ENCODE measurements at places on chromosomes 1 and 21.

- no peak for DNase-seq
These were observed 171.3 kb upstream of the NRIP1 start for GRCh38 chr21:15236111-15236510.

- DNase-seq: no peak
These were observed 24.2 kb upstream of the SLFNL1 start for GRCh38 chr1:41045740-41046139.

- DNase-seq: no peak
These were observed 511.8 kb upstream of the USP24 start for GRCh38 chr1:55726994-55727393.

DNA sequence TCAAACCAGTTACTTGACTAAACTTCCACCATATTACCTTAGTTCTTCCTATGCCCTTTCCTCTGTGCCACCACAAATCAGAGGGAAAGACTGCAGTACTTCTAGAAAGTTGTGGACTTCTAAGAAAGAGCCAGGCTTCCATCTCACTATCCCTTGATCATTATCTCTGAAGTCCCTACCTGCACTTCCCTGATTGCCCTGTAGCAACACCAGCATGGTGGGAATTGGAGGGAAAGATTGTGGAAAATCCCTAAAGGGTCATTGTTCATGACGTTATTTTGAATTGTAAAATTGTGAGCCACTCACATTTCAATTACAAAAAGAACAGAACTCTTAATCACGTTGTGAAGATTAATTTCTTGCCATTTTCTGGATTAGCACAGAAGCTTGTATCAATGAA, 23.4 kb upstream of the KIAA1614 start:
- no peak for DNase-seq

- peak; percentile 88 for DNase-seq
These were observed at the start of gene VPS72 for GRCh38 chr1:151189637-151190445. Gene VPS72 (minus strand): TSS chr1:151190197. CDS start chr1:151190121, 76 bp downstream.

DNA sequence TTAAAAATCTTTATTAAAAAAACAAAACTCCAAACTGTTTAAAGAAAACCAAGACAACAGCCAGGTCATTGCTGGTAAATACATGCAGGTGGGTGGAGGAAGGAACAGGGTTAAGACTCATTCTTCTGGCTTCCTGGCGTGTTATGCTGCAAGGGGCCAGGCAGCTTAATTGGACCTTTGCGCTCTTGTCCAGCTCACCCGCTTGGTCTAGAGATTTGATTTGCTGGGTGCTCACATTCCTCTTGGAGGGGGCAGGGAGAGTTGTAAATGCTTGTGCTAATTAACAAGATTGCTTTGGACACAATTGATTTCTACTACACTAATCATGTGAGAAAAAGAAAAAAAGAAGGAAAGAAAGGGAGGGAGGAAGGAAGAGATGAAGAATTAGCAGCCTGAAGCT, 10.5 kb downstream of the CEP104 start:
- DNase-seq: no peak

DNA sequence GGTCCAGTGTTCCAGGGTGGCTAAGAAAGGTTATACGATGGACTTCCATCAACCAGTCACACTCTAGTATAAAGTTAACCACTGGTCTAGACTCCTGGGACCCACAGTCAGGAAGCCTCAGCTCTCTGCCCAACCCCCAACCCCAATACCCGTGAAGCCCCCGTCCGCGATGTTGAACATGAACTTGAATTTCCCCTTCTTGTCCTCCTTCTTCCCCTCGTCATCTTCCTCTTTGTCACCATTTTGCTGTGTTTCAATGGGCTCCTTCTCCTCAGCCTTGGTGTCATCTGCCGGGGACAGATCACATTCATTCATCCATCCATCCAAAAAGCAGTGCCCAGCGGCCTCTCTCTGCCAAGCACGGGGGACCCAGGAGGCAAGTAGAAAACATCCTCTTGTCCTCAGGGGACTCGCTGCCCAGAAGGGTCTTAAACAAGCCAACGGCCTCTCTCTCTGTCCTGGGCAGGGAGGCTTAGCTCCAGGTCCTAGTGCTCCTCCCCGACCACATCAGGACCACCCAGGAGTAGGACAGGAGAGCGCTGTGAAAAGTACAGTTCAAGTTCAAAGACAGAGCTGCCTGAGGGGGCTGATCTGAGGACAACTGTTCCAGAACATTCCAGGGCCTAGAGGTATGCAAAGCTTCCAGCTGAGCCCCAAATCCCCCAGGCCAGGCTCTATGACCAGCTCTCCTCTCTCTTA, 66.5 kb downstream of the KCNAB2 start:
- DNase-seq: no peak
